NK-92 treated with Interleukin-12 subunit alpha and Interleukin-12 subunit beta, amount 100 ng/mL, for 24 hours (cell line): ENCODE measurements at places on chromosomes 7 and 10.

DNA sequence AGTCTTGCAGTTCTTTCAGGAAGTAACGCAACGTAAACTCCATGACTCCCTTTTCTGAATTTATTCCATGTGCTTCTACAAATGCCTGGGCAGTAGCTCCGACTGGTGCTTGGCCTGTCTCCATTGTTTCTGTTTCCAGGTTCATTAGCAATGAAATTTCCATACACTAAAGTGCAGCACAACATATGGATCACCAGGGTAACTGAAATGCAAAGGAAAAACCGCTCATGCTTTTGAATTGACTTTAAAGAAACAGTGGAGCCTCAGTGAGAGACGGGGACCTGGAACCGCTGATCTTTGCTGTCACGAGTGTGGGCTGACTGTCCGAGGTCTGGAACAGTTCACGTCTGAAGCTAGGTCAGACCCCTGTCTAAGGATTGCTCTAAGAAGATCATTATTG, 126.5 kb upstream of the IGFBP3 start:
- no peak for DNase-seq

DNA sequence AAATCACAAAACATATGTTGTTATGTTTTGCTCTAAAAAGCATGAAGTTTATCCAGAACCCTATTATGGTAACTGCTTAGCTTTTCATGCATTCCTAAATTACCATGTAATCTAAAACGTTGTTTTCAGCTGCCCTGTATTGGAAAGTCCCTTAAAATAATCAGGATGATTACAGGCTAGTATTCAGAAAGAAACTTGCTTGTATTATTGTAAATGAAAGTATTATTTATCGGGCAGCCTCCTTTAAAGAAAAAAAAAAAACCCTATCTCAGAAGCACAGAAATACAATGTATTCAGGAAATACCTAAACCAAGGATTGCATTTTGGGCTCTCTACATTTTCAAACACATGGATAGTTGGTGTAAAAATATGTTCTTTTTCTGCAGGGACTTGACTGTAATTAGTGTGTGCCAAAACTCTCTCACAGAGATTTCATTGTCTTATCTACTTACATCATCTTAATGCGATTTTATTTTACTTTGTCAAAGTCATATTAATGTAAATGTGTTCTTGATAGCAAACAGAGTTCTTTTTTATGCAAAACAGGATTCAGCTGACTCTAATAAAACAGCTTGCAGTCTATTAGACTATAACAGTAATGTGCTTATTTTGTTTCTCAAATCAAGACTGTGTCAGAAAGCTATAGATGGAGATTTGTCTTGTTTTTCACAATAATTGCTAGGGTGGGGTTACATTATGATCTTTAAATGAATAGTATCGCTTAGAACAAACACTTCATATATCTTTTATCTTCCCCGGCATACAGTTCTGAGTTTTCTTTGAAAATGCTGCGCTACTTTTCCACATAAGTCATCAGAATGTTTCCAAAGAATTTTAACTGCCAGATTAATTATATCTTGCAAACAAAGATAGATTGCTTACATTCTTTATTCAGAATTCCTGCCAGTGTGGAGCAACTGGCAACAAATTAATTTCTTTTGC, 65.3 kb upstream of the ARID5B start:
- no peak for DNase-seq

DNA sequence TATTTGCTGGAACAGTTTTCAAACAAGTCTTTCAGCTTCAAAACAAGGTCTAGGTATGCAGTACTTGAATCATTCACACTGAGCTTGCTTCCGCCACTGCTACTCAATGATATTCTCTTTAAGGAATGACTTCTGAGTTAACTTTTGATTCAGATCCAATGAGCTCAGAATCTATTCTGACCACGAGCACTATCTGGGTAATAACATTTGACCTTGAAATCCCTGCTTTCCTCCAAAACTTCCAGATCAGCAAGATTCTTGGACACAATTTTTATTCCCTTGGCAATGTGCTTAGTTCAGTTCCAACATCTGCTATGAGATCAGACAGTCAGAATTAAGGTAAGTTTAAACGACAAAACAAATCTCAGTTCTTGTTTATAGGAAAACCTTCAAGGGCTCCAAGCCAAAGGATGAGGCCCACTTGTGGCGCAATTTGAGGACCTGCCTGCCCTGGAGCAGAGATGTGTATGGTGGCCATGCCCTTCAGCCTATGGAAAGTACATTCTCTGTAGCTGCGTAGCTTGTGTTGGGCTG, 87.2 kb downstream of the RNF216 start:
- no peak for DNase-seq

- no peak for DNase-seq
Measured at GRCh38 chr10:35565602-35566081, 39.5 kb upstream of the GJD4 start.

GRCh38 chr7:90825779-90826178, 229.7 kb downstream of the CDK14 start:
- DNase-seq = no peak

DNA sequence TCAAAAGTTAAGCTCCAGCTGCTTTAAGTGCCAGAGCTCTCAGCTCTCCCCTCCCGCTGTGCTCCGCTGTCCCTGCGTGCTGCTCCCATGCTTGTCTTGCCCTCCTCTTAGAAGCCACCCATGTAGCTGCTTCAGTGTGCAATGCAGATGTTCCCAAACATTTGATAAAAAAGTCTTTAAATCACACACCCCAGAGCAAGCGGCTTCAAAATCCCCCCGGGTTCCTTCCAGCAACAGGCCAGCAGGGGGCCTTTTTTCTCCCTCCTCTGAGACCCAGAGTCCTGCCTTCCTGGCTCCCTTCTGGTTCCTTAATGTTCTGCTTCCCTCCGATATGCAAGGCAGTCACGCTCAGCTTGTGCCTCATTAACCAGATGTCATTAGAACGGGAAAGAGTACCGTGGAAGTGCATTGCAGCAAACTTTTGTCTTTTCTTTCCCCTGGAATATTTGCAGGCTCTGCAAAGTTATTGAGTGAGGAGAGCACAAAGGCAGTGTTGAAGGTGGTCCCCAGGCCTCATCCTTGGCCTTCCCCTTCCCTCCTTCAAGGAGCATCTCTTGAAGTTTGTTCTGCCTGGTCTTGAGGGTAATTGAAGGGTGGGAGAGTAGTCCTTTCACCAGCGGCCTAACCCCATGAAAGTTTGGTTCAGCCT, 25.5 kb downstream of the LDB3 start:
- DNase-seq = no peak

- no peak for DNase-seq
Measured at GRCh38 chr10:21053953-21054690, 157.0 kb upstream of the NEBL start.

- no peak for DNase-seq
Measured at GRCh38 chr7:45579391-45579801, 5.2 kb downstream of the ADCY1 start.

DNA sequence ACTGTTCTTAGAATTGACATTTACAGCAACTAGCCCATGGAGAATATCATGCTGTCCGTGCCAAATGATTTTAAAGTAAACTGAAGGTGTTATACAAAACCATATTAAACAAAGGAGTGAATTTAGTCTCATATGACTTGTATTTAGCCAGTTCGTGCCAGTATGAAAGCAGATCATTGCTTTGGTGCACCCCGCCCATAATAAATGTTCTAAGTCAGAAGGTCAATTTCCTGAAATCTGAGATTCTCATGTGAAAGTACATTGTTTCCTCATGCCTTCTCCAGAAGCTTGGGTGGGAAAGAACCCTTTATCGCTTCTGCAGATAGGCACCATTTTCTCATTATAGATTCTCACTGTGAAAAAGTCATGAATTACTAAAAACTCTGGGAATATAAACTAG, 106.4 kb downstream of the CAMK1D start:
- no peak for DNase-seq

- DNase-seq = no peak
Measured at GRCh38 chr7:93048136-93048930, 69.4 kb downstream of the SAMD9 start.

DNA sequence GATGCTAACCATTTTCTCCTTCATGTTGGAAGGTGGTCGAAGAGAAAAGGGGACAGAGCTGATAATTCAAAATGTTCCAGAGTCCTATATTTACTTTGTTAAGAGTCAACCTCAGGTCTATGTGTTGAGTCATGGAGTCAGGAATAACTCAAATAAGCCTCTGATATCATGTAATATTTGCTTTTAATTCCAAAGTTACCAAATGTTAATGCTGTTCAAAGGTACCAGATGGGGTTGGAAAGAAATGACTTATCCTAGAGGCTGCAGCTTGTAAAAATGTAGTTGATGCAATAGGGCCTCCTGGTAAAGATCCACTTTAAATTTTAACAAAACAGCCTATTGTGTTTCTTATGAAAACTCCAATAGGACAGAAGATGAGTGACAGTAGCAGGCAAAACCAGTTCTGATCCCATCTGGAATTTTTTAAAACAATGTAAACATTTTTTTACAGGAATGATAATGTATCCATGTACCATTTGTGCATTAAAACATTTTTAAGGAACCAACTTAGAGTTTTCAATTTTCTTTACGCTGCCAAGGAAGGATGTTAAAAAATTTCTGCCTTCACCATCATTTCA, 218.2 kb downstream of the ANK3 start:
- DNase-seq = no peak

- DNase-seq = no peak
Measured at GRCh38 chr10:62031507-62031906, 130.0 kb downstream of the ARID5B start.

GRCh38 chr10:21497177-21497807, 28.2 kb downstream of the SKIDA1 start:
- DNase-seq = no peak
